ENCODE measurements at places on chromosomes 4 and X.

DNA sequence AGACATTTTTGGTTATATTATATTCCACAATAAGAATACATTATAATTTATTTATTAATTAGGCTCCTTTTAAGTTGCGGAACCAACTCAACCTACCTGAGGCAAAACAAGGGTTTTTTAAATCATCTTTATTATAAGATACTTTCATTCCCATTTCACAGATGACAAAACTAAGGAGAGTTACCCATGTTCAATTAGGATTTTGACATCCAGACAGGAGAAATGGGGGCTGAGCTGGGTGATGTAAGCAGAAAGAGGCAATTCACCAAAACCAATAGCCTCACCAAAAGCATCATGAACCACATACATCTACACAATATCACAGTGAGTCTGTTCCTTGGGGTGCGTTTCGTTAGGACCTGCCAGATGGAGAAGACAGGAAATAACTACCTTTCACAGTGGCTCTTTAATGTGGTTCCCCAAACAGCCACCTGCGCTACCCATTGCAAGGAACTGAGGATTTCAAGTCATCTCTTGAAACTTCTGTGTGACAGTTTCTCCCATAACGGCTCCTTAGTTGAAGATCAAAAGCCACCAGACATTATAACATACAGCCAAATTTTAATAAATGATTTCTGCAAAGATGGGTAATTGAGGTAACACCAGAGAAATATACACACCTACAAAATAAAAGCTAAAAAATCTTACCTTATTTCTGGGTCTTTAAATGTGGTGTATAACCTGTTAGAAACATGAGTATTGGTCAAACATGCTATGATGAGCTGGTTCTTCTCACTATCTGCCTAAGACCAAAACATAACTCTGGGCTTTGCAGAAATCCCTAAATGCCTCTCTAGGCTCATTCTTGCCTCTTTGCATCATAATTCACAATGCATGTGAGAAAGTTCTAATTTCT is 190.6 kb upstream of the LEF1 start:
- no peak for DNase-seq

DNA sequence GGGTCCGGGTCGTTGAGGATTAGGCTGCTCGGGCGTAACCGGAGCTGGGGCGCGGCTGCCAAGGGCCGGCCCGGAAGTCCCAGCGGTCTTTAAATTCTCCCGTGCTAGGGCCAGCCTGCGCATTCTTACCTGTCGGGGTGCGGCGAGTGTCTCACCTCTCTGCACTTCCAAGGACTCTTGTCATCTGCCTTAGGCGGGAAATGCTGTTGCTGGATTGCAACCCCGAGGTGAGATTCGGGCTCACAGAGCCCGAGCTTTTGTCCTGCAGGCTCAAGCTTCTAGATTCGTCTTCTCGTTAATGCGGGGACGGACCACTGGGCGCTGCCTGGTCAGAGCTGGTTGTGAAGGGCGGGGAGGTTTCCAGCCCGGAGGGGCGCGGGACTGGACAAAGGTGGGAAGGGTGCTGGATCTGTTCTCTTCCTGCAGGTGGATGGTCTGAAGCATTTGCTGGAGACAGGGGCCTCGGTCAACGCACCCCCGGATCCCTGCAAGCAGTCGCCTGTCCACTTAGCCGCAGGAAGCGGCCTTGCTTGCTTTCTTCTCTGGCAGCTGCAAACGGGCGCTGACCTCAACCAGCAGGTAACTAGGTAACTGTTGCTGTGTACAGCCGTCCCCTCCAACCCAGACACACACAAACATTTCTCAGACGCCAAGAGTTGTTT is at the start of gene ANKRD37:
ANKRD37 (plus strand) TSS at position 118 of the 662 bp plus-strand sequence; CDS start at position 201, 83 bp downstream.
- no peak for DNase-seq

DNA sequence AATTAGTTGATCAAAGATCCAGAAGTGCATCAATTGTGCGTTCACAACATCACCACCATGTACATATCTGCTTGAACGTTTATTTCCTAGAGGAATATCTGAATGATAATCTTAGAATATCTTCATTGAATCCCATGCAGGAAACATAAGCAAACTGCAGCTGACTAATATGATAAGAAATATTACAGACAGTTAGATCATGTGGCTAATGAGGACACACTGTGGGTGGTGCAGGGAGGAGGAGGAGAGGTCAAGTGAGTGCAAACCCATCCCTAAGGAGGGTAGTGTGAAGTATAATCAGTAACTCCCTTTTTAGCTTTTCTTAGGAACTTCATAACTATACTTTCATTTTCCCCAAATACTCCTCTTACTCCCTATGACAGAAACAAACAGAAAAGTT is 58.3 kb upstream of the HPGD start:
- DNase-seq = no peak

GRCh38 chr4:127118681-127119080 is 514.1 kb upstream of the INTU start:
- DNase-seq = no peak

DNA sequence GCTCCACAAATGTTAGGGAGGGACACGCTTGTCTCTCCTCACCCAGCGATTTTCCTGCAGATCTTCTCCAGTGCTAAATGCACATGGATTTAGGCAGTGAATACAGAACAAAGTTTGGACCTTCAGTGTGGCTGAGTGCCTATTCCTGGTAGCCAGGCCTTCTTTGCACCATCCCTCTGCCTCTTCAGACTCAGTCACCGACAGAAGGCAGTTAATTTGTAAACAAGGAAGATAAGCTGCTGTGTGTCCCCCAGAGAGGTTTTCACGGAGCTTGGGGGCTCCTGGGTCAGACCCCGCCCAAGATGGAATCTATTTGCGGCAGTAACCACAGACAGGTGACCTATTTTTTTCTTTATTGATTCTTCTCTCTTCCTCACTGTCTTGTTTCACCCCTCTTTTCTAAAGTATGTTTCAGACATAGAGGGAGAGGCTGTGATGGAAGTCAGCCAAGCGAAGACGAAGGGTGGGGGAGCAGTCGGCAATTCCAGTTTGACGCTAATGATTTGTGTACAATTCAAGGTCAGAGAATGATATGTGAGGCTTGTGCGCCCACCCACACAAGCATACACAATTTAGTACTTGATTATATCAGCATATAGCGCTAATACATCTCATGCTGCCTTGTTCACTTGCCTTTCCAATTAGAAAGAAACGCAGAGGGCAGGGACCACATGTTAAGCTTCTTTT is 200.8 kb downstream of the MGST2 start:
- no peak for DNase-seq

DNA sequence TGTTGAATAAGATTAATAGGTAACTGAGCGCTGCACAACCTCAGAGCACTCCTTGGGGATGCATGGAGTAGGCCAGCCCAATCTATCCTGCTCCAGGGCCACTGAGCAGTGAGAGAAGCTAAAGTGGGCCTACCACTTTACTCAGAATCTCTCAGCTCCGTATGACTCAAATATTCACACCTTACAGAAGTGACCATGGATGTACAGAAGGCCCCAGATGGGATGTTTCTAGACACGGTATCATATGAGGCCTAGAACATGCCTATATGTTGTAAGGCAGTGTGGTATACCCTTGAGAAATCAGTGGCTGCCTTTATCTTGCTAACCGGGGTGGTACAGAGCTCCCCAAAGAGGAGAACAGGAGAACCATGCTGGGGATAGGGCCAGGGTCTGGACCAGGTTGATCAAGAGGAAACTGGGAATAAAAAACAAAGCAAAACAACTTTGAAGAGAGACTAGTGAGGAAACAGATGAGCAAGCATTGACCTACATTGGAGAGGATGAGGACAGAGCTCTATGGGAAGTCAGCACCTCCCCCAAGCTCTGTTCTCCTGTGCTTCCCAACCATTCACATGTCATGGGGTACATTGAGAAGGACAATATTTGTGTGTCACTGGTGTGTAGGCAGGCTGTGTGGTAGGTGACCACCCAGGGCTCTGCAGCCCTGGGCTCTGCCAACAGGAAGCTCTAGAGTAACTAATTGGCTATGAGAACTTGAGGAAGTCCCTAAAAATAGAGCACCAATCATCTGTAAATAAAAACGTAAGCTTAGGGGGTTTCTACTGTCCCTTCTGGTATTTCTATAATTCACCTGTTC is 31.4 kb downstream of the HOPX start:
- DNase-seq = no peak

DNA sequence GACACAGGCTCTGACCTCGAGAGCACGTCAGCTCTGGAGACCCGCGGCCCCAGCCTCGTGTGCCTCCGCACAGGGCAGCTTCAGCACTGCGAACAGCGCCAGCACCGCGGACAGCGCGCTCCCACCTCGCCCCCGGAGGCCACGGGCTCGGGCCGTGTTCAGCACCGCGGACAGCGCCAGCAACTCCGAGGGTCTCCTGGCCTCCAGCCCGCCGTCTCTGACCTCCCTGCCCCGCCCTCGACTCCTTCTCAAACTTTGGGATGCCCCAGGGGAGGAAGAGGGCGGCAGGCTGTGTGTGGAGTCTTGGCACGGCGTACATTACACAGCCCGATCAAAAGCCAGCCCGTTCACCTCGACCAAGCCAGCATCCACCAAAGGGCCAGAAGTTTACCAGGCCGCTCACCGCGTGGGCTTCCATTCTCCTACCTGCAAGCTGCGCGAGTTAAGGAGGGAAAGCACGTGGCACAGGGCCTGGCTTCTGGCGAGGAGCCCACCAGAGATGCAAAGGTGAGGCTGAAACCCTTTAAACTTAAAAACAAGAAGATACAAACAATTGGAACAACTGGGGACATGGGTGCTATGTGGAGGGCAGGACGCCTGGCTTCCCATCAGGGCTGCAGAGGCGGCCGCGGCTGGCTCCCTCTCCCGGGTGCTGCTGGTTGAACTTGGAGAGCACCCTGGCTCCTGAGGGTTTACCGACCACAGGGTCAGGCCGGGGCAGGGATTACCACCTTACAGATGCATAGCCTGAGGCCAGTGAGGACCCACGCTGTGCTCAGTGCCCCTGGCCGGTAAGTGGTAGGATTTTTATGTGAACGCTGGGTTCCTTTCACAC is 4.5 kb upstream of the NKX1-1 start:
- DNase-seq = peak; percentile 37

- DNase-seq = no peak
These were observed 140.0 kb upstream of the GUCY1A1 start for GRCh38 chr4:155526452-155527169.

DNA sequence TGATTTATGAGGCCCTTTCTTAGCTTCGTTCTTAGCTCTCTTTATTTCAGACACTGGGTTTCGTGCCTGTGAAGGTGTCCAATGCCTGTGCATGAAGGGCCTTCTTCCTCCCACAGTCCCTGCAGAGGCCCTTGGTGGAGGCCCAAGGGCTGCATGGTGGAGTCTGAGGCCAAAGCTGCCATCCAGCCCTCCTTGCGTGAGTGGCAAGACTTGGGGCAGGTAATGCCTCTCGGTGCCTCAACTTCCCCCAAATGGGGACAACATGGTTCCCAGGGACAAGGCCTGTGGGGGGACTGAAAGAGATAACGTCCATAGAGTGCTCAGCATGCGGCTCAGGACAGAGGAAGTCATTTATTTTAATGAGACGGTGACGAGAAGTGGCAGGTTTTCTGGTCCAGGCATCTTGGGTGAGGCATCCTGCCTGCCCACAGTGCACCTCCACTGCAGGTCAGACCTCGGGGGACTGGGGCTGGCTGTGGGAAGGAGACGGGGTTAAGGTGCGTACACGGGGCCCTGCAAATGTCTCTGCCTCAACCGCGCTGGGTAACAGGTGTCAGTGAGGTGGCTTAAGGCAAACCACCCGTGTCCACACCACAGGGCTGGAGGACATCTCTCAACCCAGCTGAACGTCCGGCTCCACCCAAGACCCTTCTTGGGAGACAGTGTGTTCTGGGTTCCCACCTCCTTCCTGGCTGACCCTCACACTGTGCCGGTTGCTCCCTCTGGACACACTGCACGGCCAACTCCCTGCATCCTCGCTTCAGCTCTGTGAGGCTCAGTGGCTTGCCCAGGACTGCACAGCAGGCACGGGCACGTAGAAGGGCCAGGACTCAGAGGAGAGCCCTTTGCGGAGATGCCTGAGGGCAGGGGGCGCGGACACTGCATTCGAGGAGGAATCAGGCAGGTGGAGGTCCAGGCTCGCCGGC is 50.5 kb downstream of the PSAPL1 start:
- no peak for DNase-seq

GRCh38 chrX:45164995-45165394 is 35.7 kb downstream of the DIPK2B start:
- no peak for DNase-seq

GRCh38 chr4:83631066-83631465 is 95.2 kb downstream of the GPAT3 start:
- no peak for DNase-seq

DNA sequence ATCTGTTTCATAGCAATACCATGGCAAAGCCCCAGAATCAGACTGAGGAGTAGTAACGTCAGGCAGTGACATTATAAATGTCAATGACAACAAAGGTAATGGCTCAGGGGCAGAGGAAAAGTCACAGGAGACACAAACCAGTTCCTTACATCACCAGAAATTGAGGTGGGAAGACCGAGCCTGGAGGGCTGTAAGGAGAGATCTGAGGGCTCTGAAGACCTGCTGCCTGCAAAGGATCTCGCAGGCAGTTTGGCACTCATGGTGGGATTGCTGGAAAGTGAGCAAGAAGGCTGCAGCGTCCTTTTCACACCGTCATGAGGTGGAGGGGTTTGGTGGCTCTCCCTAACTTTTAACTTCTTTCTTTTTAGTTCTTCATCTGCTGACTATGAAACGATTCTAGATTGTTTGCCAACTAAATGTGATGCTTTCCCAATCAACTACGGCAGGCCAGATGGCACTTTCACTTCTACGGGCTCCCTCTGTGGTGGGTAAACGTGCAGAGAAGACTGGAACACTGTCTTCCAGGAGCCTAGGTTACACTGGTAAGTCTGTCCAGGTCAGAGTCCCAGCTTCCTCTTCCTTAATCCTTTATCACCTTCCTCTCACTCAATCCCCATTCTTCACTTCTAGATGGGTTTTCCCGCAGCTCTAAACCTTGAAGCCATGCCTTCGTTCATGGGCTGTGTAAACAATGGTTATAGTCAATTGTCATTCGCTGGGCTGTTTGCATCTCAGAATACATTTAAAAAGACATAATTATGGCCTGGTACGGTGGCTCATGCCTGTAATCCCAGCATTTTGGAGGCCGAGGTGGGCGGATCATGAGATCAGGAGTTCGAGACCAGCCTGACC is 58.2 kb downstream of the TBC1D9 start:
- no peak for DNase-seq

DNA sequence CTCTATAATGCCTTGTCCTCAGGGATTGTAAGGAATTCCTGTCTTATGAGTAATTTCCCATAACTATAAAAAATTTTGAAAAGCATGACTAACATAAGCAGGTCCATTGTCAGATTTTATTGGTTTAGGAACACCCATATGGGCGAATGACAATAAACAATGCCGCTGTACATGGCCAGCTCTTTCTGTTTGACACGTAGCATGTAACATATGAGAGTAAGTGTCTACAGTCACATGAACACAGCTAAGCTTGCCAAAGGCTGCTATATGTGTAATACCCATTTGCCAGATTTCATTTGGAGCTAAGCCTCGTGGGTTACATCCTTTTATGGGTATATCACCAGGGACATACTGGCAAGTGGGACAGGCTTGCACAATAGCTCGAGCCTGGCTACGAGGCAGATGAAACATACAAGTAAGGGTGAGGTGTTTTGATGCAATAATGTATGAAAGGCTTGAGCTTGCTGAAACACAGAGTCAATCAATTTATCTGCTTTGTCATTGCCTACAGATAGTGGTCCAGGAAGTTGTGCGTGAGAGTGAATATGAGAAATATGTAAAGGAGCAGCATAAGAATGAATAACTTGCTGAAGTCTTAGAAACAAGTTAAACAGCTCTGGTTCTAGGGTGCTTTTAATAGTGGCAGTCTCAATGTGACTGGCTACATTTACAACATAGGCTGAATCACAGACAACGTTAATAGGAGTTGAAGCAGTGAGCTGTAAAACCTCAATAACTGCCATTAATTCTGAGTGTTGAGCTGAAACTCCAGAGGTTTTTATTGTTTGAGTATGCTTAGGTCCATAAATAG is 67.4 kb upstream of the UGT2B10 start:
- DNase-seq = no peak

- DNase-seq = peak; percentile 38
These were observed 126.7 kb upstream of the MBNL3 start for GRCh38 chrX:132615391-132616131.
